ENCODE measurements at places on chromosomes 11 and 22.

GRCh38 chr11:69295079-69295994 lies 1.4 kb downstream of the MYEOV start:
- DNase-seq: no peak

DNA sequence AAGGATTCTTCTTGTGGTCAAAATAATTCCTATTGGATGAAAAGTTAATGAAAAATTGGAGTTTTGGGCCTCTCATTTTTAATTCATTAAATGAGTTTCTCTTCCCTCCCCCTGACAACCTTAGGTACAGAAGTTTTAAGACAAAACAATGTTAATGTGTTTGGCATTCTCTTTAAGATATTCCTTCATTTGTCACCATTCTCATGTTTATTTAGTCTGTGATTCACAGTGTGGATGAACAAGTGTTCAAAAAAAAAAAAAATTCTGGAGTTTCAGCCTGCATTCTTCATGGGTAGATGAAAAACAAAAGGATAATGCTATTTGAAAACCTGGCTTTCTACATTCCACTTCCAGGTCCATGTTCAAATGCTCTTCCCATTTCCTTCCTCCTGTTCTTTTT lies 172.6 kb upstream of the LUZP2 start:
- no peak for DNase-seq

DNA sequence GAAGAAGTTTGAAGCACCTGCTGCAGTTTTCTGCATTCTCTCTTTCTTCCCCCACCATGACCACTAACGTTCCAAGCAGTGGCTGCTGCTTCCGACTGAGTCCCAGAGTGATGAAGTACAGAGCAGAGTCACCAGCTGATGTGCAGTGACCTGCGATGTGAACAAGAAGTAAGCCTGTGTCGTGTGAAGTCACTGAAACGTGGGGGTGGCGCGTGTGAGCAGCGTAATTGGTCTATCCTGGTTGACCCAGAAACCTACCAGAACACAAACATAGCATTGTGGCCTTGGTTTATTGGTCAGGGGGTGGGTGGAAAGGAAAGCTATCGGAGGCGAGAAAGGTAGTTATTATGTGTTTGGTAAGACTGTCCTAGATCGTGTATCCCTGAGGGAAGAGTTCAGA lies 3.5 kb downstream of the KRTAP5-7 start:
- DNase-seq: no peak

DNA sequence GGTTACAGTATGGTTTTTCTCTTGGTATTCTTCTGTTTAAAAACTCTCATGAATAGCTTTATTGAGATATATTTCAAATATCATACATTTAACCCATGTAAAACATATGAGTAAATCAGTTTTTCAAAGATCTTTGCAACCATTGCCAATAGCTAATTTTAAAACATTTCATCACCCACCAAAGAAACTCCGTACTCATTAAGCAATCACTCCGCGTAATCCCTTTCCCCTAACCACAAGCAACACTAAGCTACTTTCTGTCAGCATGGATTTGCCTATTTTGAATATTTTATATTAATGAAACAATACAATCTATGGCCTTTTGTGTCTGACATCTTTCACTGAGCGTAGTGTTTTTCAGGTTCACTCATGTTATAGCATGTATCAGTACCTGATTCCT lies 697.9 kb upstream of the ANO5 start:
- DNase-seq: no peak

GRCh38 chr22:37636186-37636948 lies 3.1 kb upstream of the SH3BP1 start:
- DNase-seq: no peak

All from stimulated activated naive B cell treated with anti-CD40 and anti-IgM and Interleukin-4, amounts not matched to agents 10 μg/mL and 1 μg/mL and 100 μg/mL, for 72 hours (primary cell).